ENCODE measurements at places on chromosomes 13 and 19.
A peak's percentile ranks its signal among the peaks of the same experiment; 100 is the strongest.

DNA sequence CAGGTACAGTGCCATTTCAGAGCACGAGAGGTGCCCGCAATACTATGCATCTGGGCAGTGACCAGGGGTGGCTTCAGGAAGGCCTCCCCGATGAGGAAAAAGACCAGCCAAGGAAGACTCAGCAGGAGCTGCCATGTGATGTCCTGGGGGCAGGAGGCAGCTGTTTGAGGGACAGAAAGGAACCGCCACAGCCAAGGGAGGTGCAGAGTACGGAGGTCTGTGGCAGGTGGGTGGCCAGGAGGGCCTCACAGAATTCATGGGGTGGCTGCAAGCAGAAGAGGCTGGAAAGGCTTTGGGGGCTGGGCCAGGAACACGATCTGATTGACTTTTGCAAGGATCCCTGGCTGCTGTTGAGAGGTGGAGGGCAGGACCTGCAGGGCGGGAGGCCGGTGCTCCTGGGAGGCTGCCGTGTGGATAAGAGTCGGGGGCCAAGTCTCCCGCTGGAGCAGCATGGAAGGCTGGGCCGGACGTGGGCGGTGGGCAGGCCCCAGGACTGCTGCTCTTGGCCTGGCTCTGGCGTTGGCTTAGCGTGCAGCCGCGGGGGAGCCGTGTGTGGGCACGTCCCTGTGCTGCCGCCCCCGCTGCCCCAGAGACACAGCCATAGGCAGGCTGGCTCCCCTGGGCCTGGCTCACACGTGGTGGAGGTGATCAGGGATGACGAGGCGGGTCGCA is 29.1 kb downstream of the CEBPA start:
- no peak for DNase-seq

DNA sequence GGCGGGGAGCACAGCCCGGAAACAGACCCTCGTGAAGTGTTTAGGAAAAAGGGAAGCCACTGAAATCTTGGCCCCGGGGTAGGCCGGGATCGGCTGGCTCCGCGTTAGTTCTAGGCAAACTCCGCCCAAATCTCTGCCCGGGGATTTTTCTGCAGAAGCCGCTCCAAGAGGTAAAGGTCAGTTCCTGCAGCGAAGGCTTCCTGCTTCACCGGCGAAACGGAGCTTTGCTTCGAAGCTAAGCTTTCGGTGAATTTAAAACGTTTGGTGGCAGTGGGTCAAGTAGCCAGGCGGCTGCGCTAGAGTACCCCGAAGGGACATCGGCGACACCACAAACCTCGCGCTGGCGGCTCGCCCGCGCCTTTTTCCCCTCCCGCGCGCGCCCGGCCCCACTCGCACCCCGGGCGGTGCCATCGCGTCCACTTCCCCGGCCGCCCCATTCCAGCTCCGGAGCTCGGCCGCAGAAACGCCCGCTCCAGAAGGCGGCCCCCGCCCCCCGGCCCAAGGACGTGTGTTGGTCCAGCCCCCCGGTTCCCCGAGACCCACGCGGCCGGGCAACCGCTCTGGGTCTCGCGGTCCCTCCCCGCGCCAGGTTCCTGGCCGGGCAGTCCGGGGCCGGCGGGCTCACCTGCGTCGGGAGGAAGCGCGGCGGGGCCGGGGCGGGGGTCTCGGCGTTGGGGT is 441 bp downstream of the GJB2 start:
- no peak for DNase-seq

- no peak for DNase-seq
Observed at GRCh38 chr13:51118809-51119431, 7.8 kb upstream of the C13orf42 start.

GRCh38 chr19:8261347-8261746 is 46.8 kb downstream of the CD320 start:
- DNase-seq = no peak

GRCh38 chr19:53660584-53660983 is 28.8 kb downstream of the DPRX start:
- DNase-seq = no peak

- DNase-seq = no peak
Observed at GRCh38 chr19:50877338-50877737, 4.1 kb downstream of the KLK2 start.

DNA sequence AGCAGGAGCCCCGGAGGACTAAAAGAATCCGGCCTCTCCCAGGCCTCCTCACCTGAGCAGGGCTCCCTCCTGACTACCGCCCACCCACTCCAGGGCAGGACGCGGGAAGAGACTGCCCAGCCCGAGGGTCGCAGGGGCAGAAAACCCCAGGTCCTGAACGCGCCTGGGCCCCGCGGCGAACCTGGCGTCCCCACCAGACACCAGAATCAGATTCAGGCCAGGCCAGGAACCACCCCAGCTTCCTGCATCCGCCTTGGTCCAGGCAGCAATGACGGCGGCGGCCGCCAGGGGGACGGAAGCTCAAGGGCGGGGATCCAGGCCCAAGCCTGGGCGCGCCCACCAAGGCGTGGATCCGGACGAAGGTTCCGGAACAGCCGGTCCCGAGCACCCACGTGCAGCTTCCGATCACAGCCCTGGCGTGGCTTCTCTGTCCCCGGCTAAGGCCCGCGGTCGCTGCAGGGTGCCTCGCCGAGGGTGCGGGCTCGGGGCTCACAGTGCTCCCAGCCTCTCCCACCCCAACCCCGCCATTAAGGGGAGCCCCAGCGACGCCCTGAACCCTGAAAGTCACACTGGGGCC is 3.6 kb downstream of the LGALS7 start:
- peak; percentile 75 for DNase-seq

- no peak for DNase-seq
Observed at GRCh38 chr13:28001049-28001448, 12.6 kb upstream of the URAD start.

- no peak for DNase-seq
Observed at GRCh38 chr19:48608798-48609263, 2.3 kb downstream of the SPACA4 start.

DNA sequence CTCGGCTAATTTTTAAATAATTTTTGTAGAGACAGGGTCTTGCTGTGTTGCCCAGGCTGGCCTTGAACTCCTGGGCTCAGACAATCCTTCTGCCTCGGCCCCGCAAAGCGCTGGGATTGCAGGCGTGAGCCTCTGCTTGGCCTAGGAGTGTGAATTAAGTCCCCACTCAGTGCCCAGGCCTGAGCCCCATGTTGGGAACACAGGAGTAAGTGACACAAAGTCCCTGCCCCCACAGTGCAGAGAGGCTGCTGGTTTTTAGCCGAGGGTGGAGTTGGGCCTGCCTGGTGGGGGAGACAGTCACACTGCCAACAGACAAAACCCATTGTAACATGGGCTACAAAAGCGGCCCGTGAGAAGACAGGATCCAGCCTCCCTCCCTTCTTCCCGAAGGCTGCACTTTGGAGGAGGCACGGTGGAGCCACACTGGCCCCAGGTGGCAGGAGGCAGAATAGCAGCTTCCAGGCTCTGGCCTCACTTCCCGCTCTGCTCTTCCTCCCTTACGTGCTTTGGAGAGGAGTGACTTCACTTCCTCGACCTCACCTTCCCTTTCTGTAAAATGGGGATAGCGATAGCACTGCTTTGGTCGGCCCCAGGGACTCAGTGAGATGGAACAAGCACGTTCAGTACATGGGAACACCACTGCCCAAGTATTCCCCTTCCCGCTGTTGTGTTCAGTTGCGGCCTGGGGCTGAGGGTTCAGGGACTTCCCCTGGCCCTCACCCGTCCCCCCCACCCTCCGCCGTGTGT is 15.2 kb upstream of the EHD2 start:
- DNase-seq = no peak

DNA sequence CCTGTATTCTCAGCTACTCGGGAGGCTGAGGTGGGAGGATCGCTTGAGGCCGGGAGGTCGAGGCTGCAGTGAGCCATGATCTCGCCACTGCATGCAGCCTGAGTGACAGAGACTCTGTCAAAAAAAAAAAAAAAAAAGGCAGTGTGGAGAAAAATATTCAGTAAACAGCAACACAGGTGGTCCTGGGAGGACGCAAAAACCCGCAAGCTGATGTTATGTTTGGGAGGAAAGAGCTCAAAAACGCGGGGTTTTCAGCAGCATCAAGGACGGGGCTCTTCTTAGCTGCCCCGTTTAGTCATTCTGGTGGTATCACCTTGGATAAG is 599 bp upstream of the ZNF784 start:
- no peak for DNase-seq

- no peak for DNase-seq
Observed at GRCh38 chr13:98885600-98885999, 92.3 kb downstream of the DOCK9 start.

DNA sequence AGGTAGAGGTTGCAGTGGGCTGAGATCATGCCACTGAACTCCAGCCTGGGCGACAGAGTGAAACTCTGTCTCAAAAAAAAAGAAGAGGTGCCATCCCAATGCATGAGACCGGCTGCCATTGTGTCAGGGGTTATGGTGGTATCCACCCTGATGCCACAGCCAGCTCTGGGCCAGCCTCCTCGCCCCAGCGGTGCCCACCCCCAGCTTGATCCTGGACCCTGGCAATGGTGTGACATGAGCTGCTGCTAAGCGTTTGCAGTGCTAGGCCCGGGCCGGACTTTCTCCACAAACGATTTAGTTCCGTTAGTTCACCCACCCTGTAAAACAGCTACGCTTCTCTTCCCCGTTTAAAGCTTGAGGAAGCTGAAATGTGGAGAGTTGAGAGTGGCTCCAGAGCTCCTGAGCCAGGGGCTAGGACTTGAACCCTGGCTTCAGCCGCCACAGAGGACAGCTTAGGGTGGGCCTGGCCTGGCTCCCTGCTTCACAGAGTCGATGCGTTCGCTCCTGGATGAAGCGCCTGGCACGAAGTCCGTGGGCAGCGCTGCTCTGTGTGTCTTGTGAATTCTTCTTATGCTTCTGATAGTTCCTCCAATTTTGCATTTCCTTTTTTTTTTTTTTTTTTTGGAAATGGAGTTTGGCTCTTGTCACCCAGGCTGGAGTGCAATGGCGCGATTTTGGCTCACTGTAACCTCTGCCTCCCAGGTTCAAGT is 25.5 kb downstream of the NKPD1 start:
- DNase-seq = no peak

GRCh38 chr13:112740502-112741131 is 50.8 kb downstream of the ATP11A start:
- DNase-seq = no peak

- peak; percentile 26 for DNase-seq
Observed at GRCh38 chr19:6459262-6460098, at the start of gene SLC25A23. TSS of gene SLC25A23 (minus strand) at chr19:6459792. CDS start at chr19:6459628, 164 bp downstream.

GRCh38 chr13:87677496-87678371 is 6.6 kb downstream of the SLITRK5 start:
- DNase-seq = no peak

- no peak for DNase-seq
Observed at GRCh38 chr19:33558151-33558550, 36.6 kb upstream of the PEPD start.

DNA sequence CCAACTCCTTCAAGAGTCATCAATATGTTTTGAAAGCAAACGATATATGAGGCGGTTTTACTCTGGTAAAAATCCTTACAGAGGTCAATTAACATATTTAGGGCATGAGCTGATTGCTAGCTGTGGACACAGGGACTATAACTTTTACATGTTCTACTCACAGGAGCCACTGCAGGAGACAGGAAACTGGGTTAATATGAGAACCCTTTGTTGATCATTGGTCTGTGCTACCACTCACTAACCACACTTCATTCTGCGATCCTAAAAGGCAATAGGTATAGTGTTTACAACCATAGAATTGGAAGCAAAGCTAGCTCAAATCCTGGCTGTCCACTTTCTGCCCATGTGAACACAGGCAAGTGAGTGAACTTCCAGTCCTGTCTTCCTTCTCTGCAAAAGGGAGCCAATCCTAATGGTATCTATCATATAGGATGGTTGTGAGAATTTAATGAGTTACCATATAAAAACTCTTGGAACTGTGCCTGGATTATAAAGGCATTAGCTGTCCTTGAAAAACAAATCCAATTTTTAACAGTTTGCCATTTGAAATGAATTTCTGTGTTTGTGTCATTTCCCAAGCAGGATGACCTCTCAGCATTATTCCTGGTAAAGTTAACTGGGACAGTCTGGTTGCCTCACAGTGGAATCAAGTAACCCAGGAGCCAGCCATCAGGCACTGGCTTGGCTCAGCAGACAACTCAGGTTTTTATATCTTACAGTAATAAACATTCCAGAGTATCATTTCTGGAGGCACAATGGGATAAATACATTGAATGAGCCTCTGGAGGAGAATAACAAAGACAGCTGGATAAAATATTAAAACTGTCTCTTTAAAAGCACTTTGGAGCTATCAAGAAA is 29.8 kb upstream of the RAP2A start:
- DNase-seq = no peak

All from stimulated activated CD8-positive, alpha-beta memory T cell treated with anti-CD3 and anti-CD28 coated beads, Interleukin-15, amount 100 ng/mL, for 24 hours (primary cell).